ENCODE measurements at places on chromosomes 12 and 14. TPM values are rescaled to one million over a fixed set of nuclear protein-coding genes. Genes with fewer than 3 reads are reported as not detected.

TAS2R9 gene
- polyA plus RNA-seq = not detected

NPFF gene
- polyA plus RNA-seq = 0.45 TPM

GRCh38 chr12:45256721-45257120, 40.8 kb downstream of the ANO6 start:
- no peak for DNase-seq

TOX4 gene
- 59.4 TPM for polyA plus RNA-seq

DNA sequence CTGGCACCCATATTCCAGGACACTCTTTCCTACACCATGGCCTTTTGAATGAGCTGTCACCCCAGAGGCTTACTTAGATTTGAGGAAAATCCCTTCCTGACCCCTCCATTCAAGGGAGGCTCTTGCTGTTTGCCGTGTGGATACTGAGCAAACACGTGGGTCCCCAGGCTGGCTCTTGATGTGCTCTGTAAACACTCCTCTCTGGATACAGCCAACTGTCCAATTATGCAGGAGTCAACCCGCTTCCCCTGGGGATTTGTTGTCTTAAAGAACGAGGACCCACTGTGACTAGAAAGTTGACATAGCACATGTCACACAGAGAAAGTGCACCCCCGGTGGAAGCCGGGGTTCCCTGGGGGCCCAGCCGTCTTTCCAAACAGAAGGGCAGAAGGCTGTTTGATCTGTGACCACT, 75.8 kb upstream of the CEP83 start:
- no peak for DNase-seq

OR10P1 gene
- not detected for polyA plus RNA-seq

- DNase-seq = peak; percentile 36
These were observed 83.6 kb downstream of the BBS10 start for GRCh38 chr12:76264611-76265012.

- no peak for DNase-seq
These were observed 26.8 kb downstream of the CORO1C start for GRCh38 chr12:108704527-108704926.

GRCh38 chr12:85740186-85740585, 96.0 kb downstream of the RASSF9 start:
- DNase-seq = peak; percentile 29

DNA sequence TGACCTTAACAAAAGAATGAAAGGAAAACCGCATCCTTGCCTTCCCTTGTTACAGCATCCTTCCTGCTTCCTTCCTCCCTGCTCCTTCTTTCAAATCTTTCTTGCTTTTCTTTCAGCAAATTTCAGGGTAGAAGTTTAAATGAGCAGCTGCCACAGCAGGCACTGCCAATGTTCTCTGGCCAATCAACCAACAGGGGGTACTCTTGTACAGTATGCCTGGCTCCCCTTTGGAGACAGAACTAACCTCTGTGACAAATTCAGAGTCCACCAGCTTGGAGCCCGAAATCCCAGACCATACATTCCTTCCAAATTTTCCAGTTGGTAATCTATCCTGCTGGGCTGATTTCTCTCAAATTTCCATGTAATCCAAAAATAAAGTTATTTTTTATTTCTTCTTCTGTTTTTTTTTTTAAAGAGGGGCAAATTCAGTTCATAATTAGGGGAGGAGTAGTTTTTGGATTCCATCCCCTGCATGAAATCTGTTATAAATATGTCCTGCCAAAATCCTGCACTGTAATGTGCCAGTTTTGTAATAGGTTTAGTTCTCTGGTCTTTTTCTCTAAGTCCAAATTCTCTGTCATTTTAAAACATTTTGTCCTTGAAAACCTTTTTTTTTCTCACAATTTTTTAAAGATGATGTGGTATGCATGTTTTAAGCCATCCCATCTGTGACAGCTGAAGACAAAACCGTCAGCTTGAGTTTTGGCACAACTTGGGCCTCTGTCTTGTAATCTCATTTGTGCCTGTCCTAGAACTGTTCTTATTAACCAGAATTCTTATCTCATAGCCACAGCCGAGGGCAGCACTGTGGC, 610.0 kb upstream of the LMO3 start:
- no peak for DNase-seq

GRCh38 chr14:52033101-52033642, 35.7 kb downstream of the NID2 start:
- DNase-seq = no peak

BICDL1 gene
- polyA plus RNA-seq = 4.0 TPM

- no peak for DNase-seq
These were observed 64.8 kb upstream of the TUNAR start for GRCh38 chr14:95811813-95812212.

DNA sequence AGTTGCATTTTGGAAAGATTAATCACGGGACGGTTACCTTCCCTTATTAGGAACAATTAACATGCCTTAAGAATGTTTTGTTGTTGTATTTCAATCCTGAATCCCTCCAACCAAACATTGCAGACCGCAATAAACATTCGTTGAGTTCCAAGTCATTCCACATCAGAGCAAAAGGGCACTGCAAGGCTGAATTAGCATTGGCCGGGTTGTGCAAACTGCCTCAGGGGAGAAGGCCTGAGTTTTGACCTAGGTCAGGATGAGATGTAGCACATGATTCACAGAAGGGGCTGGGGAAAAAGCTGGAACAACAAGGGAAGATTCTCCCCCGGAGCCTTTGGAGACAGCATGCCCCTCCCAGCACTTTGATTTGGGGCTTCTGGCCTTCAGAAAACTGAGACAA, 82.1 kb upstream of the BDKRB2 start:
- DNase-seq = no peak

DNA sequence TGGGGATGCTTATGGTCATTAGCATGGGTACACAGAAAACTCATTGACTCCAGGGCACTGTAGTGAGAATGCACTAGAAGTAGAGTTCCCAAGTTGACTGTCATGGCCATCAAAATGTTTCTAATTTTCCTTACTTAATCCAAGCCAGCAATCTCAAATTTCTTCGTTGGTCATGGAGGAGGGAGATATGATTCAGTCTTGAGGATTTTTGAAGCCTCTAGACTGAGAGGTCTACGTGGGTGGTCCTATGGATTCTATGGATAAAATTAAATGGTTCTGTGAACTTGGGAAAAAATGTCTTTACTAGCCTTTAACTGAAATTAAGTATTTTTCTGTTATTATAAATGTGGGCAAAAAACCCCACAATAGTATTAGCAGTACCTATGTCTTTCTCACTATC, 508.5 kb downstream of the FUT8 start:
- DNase-seq = no peak
